ENCODE measurements at places on chromosomes 5 and 9.

DNA sequence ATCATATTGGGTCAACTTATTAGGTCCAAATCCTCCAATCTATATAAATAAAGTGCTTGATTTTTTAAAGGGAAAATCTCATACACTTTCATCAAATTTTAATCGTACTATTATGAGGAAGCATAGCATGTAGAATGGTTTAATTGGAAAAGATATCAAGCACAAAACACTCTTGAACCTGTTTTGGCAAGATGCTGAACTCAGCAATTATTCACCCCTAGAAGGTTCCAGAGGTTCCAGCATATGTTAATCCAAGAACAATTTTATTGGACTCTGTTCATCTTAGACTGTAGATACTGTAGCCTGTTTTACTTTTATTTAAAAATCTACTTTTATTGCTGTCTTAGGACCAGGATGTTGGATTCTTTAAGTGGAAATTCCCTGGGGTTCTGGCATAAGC is 92.4 kb upstream of the LHFPL2 start:
- DNase-seq, result no peak

GRCh38 chr5:172533399-172534228 is 79.3 kb upstream of the SH3PXD2B start:
- no peak for DNase-seq

DNA sequence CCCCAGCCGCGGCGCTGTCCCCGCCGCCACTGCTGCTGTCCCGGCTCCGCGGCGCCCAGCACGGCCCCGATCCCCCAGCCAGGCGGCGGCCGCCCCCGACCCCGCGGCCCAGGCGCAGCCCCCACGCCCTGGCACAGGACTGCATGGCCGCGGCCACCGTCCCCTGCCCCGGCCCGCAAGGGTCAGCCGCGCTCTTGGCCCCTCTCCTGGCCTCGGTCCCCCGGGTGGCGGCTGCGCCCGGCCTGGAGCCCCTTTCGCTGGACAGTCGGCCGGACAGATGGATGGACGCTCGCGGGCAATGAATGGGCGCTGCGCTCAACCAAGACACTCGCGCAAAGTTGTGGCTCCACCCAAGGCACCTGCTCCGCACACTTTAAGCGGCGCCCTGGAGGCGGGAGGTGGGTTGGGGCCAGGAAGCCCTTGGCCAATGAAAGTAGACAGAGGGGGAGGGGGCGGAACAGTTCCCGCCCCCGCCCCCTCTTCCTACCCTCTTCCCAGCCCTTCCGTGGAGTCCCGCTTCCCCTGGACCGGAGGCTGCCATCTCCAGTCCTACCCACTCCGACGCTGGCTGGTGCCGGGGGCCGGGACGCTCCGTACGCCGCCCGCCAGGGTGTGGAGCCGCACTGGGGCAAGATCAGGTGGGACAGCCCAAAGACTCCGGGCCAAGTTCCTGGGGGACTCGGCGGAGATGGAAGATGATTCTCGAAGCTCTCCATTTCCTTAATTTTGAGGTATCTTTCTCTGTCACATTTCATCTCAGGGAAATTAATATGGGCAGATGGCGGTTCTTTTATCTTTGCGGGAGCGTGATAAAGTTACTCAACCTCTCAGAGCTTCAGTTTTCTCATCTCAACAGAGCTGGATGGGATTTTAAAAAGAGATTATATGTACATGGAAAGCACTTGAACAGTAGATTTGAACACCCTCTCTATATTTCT is at the start of gene GLDC:
Gene GLDC (minus strand): TSS at position 375 of the 938 bp plus-strand sequence. CDS start 230 bp downstream, at position 145.
- DNase-seq, result peak; percentile 54

- DNase-seq, result no peak
Observed at GRCh38 chr5:17000291-17000939, 64.3 kb upstream of the MYO10 start.

DNA sequence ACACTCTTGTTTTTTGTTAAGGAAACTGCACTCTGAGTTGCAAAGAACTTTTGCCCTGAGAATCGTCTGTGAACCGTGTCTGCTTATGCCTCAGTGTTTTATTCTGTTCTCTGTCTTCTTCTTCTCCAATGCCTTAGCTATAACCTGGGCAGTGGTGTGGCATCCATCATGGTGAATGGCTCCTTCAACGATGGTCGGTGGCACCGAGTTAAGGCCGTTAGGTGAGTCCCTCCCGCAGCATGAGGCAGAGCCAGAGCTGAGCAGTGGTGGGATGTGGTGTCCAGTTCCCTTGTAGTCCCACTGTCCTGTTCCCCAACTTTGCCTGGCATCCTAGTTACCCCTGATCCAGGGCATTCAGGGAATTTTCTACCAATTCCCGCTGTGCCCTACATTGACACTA is 98.3 kb downstream of the LIFR start:
- no peak for DNase-seq

DNA sequence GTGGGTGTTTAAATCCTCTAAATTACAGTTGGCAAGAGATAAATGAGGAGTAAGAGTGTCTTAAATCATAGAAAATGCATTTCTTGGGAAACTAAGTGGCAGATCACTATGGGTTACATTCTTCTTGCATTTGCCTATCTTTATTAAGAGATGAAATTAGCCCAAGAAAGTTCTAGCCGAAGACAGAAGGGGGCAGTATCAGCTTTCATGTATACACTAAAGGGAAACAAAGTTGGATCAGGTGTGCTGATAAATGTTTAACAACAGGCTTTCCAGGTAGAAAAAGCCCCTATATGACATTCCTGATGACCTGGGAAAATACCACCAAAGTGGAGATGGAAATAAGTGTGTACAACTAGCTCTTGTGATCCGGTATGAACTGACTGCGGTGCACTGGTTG is 81.9 kb upstream of the TLR4 start:
- no peak for DNase-seq

DNA sequence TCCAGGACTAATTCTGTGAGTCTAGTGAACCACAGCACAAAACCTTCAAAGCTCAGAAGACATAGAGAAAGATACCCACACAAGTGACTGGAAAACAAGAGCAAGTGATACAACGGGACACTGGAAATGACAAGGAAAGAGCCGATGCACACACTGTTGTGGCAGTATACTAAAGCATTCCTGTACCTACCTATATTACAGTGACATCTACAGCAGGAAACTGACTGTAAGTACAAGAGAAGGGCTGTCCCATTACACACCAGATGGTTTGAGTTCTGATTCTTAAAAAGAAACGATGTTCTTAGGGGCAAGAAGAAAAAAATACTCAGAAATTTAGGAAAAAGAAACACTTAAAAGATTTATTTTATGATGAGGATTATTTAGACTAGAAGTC is 18.5 kb downstream of the TMEM245 start:
- DNase-seq, result no peak

- DNase-seq, result no peak
Observed at GRCh38 chr5:32504989-32505596, 60.6 kb upstream of the ZFR start.

GRCh38 chr5:150434464-150434863 is 15.1 kb downstream of the RPS14 start:
- DNase-seq, result no peak

DNA sequence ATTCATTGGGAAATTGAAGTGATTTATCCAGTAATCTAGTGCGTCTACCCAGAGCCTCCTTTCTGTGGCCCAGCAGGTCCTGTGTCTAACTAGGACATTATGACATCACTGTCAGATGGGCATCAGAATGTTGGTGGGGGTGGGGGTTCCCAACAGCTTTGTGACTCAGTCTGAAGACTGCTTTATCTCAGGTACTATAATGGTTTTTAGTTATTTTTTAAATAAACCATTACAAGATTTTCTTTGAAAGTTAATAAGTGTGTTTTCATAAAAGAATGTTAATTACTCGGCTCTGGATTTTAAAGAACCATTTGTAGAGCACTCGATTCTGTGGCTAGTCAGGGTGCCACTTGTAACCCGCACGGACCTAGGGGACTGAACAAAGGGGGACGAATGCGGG is at the start of gene EQTN:
Gene EQTN (minus strand): TSS at position 101 of the 400 bp plus-strand sequence. CDS start 95 bp downstream, at position 6.
- no peak for DNase-seq

- no peak for DNase-seq
Observed at GRCh38 chr5:4651806-4652565, 488.1 kb upstream of the ADAMTS16 start.

Measured in activated T-cell treated with anti-CD3 and anti-CD28 coated beads, Interleukin-2, amount 50 U/mL, for 1 hour (primary cell).